ENCODE measurements at places on chromosomes 12 and 14. TPM values are rescaled to one million over a fixed set of nuclear protein-coding genes. Genes with fewer than 3 reads are reported as not detected.

GRCh38 chr12:12893438-12893837, 2.1 kb downstream of the GPRC5A start:
- DNase-seq = no peak

DNA sequence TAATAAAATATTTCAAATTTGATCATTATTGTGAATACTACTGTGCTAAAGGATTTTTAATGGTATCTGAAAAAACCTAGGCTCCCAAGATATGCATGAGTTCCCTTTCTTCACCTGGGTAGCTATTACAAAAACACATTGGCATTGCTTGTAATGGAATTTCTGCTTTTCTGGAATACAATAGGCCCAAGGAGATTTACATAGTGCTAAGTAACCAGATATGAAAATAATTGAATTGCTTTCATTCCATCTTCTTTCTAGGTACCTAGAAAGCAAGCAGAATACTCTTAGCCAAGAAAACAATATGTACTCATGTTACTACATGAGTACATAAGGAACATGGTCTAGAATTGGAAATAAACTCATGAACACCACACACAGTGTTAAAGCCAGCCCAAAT, 291.9 kb downstream of the KCNC2 start:
- DNase-seq = no peak

DNA sequence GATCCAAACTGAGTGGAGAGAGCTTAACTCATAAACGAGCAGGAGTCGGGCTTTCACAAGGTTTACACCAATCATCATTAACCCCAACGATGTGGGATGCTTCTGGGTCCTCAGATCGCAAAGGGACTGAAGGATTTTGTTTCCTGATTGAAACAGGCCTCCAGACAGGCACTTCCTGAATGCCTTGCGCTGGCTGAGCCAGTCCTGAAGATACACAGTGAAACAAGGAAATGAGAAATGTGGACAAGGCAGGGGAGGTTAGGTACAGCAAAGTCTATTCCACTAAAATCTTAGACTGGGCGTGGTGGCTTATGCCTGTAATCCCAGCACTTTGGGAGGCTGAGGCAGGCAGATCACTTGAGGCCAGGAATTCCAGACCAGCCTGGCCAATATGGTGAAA, 30.7 kb downstream of the RBM19 start:
- DNase-seq = no peak

GRCh38 chr12:41264281-41264680, 76.2 kb downstream of the PDZRN4 start:
- no peak for DNase-seq

DNA sequence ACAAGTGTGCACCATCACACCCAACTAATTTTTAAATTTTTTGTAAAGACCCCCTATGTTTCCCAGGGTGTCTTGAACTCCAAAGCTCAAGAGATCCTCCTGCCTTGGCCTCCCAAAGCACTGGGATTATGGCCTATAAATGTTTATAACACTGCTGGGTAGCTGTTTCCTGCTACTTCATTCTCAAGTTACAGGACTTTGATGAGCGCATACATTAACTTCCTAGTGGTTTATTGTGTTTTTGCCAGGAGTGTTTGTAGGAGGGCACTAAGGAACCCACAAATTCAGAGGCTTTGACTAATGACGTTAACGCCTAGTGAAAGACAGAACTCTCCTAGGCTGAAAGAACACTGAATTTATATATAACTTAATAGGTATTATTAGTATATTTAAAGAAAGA, 15.2 kb upstream of the NAA30 start:
- no peak for DNase-seq

DNA sequence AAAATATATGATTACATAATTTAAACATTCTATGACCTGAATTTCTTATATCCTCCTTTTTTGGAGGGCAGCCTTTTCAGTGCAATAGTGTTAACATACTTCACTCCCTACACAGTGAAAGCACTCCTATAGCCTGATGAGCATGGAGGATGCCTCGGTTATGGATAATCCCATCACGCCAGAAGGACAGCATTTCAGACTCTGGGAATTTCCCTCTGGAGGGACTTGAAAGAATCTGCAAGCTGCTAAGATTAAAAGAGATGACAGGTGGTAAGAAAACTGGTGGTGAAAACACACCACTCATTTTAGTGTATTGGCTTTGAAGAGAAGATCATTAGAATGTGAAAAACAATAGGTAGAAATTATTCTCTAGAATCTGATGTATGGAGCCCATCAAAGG, 99.3 kb upstream of the LMNTD1 start:
- DNase-seq = no peak

GRCh38 chr14:96299441-96299840, 43.4 kb downstream of the BDKRB1 start:
- no peak for DNase-seq

DNA sequence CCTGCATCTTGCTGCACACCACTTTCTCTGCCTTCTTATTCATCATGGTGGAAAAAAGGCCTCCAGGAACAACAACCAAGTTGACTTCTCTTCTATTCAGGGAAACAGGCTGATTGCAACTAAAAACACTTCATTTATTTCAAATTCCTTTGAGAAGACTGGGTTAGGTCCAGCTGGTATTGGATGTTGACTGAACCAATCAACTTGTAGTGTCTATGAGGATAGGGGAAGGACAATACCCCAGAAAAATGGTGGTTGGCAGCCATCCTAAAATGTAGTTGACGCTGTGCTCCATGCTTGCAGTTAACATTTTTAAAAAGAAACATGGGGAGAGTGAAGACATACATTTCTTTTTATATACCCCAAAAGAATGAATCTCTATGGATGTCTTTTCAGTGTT, 34.4 kb upstream of the CRADD start:
- no peak for DNase-seq

- no peak for DNase-seq
These were observed 190.8 kb upstream of the CCDC196 start for GRCh38 chr14:66295386-66295785.

GRCh38 chr12:132437252-132437932, 52.6 kb upstream of the FBRSL1 start:
- no peak for DNase-seq

DNA sequence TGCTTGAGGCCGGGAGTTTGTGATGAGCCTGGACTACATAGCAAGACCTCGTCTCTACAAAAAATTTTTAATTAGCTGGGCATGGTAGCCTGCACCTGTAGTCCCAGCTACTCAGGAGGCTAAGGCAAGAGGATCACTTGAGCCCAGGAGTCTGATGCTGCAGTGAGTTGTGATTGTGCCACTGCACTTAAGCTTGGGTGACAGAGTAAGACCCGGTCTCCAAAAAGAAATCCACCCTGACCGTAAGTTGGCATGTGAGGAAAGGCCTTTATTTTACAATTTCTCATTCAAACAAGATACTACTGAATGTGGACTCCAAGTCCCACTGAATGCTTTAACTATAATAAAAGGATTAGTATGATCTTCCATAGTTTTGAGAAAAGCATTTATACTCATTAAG, 27.3 kb downstream of the PSMA6 start:
- no peak for DNase-seq

GRCh38 chr12:112973818-112974231, 4.5 kb upstream of the OAS2 start:
- no peak for DNase-seq

DNA sequence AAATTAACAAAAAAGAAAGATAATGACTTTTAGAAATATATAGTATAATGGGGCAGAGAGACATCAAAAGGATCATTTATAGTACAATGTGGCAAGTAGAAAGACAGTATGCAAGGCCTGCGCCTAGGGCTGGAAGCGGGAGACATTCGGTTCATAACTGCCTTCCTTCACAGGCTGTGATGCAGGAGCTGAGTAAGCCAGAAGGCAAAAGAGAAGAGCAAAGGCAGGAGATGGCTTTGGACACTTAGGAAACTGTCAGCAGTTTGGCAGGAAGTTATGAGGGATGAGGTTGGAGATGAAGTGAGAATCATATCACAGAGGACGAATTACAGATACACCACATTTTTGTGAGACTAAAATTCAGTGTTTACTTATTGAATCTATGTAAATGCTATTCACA, 97.8 kb downstream of the EPS8 start:
- no peak for DNase-seq

GRCh38 chr12:31999692-32000091, 40.5 kb downstream of the RESF1 start:
- DNase-seq = no peak

GRCh38 chr12:62848418-62848817, 86.5 kb downstream of the PPM1H start:
- DNase-seq = no peak

The CIROP gene
- total RNA-seq = not detected

The TEX22 gene
- 0.11 TPM for total RNA-seq

The GAS2L3 gene
- 60.9 TPM for total RNA-seq

The OR8S1 gene
- total RNA-seq = not detected

The ADSS1 gene
- 5.4 TPM for total RNA-seq
